ENCODE measurements at places on chromosomes 4 and X.

DNA sequence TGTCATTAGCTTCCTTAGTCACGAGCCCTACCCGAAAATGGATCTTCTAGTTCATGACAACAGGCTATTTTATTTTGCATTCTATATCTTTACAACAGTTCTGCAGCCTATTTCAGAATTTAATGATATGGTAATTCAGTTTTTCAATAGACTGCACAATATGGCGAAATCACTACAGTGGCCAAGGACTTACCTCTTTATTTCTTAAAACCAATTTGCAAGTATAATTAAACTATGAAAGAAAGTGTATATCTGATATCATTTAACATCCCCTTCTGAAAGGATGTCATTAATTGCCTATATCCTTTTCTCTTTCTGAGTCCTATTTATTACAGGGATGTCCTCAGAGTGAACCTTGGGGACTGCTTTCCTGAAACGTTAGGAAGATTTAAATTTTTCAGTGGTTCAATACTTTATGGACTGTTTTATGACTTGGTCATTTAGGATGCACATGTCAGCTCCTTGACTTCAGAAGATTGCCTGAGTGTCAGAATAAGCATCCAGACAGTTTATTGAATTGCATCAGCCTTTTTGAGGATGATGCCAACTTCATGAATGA is 190.8 kb upstream of the GEMIN8 start:
- DNase-seq: no peak

DNA sequence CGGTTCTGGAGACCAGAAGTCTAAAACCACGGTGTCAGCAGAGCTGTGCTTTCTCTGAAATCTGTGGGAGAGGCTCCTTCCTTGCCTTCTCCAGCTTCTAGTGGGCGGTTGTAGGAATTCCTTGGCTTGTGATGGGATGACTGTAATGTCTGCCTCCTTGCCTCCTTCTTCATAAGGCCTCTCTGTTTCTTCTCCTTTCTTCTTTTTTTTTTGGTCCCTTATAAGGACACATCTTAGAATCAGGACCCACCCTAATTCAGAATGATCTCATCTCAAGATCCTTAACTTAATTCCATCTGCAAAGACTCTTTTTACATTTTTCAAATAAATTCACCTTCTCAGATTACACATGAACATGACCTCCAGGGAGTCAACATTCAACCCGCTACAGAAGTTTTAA is 186.9 kb downstream of the STK32B start:
- no peak for DNase-seq

DNA sequence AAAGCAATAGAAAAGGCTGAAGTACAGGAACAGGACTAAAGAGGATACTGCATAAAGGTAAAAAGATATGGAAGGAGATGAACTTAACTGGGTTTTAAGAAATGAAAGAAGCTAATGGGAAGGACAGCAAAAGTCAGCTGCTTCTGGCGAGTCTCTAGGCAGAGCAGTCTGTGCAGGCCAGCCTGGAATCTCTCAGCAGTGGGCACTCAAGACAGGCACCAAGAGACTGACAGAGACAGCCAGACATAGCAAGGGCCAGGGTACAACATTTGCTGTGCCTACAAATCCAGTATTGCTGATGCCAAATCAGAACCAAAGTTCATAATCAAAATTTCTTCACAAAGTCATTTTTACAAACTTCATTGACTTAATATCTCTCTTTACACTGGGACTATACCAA is 62.4 kb downstream of the SPOCK3 start:
- no peak for DNase-seq

DNA sequence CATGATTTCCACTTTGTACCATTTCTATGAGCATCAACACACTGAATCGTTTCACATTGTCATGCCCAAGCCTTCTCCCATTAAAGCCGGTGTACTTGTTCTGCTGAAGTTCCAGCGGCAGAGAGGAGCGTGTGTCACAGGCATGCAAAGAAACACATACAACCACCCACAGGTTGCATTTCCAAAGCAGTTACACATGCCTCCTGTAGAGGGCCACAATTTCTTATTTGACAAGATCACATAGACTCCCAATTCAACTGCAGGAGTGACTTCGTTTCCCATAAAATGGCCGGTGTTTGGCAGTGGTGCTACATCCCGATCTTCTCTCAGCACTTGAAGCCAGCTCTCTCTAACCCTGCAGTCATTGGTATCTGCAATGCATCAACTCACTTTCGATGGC is 992.6 kb downstream of the NLGN4X start:
- no peak for DNase-seq

All from activated T-cell treated with anti-CD3 and anti-CD28 coated beads for 1 hour (primary cell).